Activated CD4-positive, alpha-beta T cell treated with anti-CD3 and anti-CD28 coated beads, Interleukin-2, Interleukin-4, amounts not matched to agents 100 ng/mL and 50 ng/mL, durations not matched to agents 16 hours and 8 hours (primary cell): ENCODE measurements at places on chromosomes 12 and 14.

DNA sequence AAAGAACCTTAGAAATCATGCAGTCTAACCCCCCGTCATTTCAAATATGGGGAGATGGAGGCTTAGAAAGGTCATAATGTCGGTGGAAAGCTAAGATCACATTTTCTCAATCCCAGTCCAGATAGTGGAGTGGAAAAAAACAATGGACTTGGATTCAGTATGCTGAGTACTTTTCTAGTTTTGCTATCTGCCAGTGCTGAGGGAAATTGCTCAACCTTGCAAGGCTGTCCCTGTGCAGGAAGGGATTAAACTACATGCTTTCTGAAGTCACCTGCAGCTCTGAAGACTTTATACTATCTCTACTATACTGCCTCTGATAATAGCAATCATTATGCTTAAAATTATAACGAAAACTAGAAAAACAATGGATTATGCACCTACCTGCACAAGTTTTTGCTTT is 272.8 kb downstream of the LRIG3 start:
- DNase-seq: no peak

DNA sequence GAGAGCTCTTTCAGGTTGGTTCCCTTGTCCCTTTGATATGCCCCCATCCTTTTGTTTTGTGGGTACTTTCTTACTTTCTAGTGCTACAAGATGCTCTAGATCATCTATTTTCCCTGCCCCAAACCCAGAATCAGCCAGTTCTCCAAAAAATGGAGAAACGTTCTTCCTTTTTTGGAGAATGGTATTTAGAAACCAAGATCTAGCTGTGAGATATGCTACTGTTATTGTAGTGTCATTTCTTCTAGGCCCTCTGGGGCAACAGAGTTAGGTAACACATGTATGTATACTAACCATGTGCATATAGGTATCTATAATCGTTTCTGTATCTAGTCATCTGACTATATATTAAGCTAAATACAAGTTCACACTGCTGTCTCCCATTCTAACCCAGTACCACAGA is 6.9 kb upstream of the IGFBP6 start:
- DNase-seq: no peak

DNA sequence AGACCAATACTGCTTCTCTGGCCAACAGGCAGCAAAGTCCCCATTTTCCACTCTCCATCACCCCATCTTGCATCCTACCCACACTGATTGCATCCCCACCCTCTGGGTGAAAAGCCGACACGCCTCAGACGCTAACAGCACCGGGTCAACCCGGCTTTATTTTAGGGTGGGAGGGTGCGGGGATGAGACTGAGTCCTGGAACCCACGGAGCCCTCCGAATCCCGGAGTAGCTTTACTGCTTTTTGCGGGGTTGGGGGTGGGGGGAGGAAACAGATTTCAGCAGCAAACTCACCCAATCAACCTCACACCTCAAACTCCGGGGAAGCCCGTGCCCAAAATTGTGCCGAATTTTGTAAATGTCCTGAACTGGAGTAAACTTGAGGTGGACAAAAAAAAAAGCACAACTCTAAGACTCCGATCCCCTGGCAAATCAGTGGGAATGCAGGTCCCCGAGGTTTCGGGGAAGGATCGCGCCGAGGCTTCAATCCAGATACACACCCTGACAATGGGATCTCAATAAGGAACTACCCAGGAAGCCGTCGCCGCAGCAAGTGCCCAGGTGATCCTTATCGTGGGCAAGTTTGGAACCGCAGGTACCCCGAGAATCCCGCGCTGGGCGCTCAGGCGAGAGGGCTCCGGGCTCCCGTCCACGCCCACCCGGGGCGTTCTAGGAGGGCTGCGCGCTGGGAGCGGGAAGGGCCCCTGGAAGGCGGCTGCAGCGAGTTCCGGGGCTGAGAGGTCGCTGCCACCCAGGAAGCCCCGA is 1.1 kb downstream of the GCH1 start:
- DNase-seq: no peak

DNA sequence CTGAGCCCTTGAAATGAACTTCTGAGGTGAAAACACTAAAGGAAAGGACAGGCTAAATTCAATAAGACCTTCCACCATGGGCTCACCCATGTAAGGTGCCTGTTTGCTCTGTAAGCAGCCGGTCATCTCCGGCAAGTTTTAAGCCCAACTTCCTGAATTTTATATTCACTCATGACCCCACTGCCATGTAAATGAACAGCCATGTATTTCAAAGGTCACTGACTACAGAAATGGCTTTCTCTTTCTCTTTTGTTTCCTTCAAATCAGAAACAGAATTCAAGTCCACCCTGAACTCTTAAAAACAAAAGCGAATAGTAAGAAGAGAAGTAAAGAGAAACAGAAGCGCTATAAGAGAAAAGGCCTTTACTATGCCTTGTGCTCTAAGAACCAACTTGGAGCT is 61.7 kb upstream of the OVCH1 start:
- no peak for DNase-seq

GRCh38 chr12:42217656-42218055 is 20.4 kb downstream of the YAF2 start:
- no peak for DNase-seq

DNA sequence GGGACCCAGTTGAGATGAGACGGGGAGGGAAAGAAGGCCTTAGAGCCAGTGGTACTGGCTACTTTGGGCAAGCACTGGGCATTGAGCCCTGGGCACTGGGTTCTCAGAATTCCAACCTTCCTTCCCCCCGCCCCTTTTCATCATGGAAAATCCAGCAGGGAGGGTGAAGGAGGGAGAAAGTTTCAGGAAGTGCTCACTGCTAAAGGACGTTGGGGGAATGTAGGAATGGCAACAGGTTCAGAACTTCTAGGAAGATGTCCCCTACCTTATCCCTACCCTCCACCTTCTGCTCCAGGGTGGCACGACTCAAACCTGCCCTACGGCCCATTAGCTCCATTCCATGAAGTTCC is 4.2 kb upstream of the TNS2 start:
- no peak for DNase-seq

DNA sequence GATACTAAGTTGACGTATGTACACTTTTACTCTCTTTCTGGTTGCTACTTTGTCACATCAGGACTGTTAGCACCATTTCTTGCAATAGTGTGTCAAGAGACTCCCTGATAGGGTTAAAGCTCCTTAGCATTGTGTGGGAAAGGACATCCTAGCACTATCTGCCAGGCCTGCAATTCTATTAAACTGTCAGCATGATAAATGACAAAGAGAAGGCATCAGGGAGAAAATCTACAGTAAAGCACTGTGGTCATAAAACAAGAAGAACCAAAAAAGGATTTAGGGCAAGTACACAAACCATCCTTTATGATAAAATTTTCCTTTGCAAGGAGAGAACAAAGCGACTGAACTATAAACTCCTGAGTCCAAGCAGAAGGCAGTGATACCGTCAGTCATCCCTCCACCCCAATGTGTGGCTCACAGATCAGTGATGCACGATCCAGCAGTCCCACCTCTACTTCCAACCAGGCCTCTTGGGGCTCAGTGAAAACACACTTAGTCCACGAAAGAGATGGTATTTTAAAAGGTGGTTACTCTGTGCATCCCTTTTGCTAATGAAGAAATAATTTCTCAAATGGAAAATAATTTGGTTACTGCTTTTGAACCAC is 31.4 kb upstream of the SLC35F4 start:
- no peak for DNase-seq

DNA sequence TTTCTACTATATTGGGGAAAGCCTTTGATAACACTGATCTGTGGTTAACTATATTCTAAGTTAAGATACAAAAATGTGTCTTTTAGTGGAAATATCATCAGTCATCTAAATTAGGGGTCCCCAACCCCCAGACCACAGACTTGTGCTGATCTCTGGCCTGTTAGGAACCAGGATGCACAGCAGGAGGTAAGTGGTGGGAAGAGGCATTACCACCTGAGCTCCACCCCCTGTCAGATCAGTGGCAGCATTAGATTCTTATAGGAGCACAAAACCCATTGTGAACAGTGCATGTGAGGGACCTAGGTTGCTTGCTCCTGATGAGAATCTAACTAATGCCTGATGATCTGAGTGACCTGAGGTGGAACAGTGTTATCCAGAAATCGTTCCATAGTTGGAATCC is 28.3 kb upstream of the LIN7A start:
- no peak for DNase-seq

- DNase-seq: peak; percentile 1
Observed at GRCh38 chr12:43501703-43502102, 50.3 kb downstream of the ADAMTS20 start.

- no peak for DNase-seq
Observed at GRCh38 chr12:62468397-62468796, 1.8 kb downstream of the MON2 start.

DNA sequence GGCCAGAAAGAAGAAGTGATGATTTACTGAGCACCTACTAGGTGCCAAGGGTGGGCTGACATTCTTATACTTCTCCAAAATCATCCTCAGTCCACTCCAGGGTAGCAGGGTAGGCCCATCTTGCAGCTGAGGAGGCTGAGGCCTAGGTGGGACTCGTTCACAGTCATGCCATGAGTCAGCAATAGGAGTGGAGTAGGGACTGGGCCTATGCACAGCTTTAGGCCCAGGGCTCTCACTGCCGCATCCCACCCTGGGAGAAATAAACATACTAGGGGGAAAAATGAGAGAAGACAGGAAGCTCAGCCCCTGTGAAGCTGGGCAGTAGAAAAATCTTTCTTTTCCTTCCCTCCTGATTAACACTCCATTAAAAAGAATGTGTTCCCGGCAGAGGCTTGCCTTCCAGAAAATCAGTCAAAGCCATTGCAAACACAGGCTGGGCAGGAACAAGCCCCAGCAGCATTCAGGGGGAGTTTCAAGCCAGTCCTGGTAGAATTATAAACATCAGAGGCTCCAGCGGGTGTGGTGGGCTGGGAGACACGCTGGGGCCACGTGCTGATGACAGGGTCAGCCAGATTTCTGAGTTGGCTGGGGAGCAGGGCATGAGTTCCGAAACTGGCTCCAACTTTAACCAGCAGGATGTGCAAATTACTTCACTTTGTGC is 1.8 kb downstream of the HSPB8 start:
- no peak for DNase-seq

GRCh38 chr14:26444822-26445221 is 153.0 kb downstream of the NOVA1 start:
- no peak for DNase-seq

GRCh38 chr14:104096751-104097700 is 11.5 kb downstream of the ASPG start:
- no peak for DNase-seq

DNA sequence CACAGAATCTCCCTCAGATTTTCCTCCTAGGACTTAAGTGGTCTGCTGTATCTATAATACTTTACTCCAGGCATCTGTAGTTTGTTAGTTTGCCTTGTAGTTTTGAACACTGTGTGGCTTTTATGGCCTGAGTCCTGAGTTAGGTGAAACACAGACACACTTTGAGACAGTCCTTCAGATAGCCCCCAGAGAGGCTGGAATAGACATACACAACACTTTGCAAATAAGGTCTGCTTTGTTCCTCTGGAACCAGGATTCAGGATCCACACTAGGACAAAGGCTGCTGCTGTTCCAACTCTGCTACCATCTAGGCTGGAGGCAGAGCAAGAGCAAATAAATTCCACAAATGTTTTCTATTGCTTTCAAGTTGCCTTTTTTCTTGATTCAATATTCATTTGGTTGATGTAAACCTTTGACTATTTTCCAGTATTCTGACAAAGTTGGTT is 41.4 kb upstream of the INSM2 start:
- DNase-seq: no peak

GRCh38 chr12:12267742-12268200 is 927 bp upstream of the LRP6 start:
- DNase-seq: no peak

DNA sequence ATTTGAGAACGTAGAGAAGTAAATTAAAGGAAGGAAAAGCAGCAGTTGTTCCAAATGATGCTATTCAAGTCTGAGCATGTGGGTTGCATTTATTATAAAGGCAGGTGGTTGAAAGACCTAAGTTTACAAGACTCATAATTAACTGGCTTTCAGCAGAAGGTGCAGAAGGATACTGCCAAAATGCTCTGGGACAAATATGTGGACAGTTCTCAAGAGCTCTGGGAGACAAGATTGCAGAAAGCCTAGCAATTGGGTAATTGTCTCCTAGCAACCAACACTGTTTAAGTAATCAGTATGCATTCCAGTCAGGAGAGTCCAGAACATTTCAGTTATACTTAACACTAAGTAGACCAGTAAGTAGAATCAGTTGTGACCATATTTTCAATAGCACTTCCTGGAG is 131.5 kb downstream of the GPR135 start:
- DNase-seq: no peak

GRCh38 chr14:89424241-89424640 is 7.2 kb upstream of the FOXN3 start:
- DNase-seq: no peak

DNA sequence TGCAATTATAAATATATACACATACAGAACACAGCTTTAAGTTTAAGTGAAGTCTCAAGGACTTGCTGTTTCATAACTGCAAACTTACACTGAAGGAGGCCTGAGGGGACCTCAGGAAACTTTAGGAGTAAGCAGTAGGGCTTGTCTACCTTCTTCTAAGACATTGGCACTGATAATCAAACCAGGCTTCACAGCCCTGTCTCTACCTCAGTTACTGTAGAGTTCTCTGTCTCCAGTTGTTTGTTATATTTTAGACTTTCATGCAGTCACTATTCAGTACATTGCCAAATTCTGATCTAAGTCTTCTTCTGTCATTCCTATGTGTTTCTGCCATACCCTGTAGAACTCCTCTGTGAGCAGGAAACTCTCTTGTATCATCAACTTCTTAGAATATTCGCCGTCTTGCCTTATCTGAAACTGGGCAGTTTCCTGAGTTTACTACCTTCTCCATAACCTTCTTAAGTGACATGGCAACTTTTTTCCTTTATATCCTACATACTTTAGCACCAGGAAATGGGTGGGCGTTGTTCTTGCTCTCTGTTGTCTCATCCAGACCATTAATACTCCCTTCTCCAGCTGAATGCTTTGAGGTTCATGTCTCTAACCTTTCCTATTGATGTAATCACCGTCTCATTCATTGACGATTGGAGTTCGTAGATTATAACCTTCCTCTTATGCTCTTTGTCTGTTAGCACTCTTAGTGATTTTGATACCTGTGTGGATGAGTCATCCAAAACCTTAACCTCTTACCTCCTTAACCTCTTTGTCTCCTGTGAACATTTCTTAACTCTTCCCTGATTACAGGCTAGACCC is 11.4 kb downstream of the APAF1 start:
- peak; percentile 80 for DNase-seq

DNA sequence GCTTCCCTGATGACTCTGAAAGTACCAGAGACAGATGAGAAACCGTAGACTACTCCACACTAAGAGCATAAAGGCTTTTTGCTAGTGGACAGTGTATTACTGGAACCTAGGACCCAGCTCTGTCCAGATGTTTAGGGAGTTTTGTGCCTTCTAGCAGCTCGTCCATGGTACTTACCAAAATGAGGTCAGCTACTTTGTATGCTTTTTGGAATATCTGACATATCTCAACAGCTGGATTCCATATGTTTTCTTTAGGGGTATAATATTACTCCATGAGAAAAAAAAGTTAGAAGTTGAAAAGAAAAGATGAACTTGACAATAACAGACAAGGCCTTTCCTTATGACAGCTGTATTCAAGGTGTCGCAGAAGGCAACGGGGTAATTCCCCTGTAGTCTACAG is 32.1 kb upstream of the FRMD6 start:
- DNase-seq: no peak
